ENCODE measurements at places on chromosomes 13 and 19.

DNA sequence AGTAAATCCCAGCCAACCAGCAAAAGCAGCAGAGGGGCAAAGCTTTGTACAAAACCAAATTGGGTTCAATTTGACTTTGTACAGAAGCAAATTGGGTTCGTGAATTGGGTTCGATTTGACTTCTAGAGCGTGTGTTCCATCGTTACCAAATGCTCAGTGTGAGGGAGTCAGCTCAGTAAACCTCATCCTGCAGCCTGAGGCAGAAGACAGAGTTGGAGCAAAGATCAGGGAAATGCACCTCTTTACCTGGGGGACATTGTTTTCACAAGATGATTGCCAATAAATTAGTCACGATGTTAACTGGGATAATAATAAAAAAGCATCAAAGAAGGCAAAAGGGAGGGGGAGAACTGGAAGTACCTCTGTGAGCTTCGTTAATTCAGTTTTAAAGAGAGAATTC is 1.5 kb downstream of the RAB20 start:
- no peak for DNase-seq

- DNase-seq: no peak
Observed at GRCh38 chr13:20121159-20121525, 39.7 kb downstream of the GJA3 start.

GRCh38 chr19:56721714-56722113 is 50.2 kb upstream of the ZNF835 start:
- no peak for DNase-seq

GRCh38 chr13:73482556-73482955 is 423.8 kb downstream of the KLF5 start:
- DNase-seq: no peak
